CD4-positive, alpha-beta T cell treated with Interleukin-6 for 4 hours (primary cell): ENCODE measurements at places on chromosomes 3 and 15.

DNA sequence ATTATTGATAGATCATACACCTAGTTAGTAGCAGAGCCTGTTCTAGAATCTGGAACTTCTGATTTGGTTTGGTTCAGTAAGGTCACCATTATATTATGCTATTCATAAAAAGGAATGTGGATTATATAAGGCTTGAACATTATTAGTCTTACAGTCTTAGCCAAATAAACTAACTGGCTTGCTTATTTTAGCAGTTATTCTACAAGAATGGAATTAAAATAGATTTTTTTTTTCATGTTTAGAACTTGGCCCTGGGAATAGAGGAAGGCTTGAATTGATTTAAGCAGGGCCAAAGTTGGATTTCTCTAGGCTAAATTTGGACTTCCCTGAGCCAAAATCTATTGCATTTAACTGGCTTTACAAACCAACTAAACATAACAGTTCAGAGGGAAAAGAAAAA, 24.4 kb downstream of the DTWD1 start:
- DNase-seq: no peak

DNA sequence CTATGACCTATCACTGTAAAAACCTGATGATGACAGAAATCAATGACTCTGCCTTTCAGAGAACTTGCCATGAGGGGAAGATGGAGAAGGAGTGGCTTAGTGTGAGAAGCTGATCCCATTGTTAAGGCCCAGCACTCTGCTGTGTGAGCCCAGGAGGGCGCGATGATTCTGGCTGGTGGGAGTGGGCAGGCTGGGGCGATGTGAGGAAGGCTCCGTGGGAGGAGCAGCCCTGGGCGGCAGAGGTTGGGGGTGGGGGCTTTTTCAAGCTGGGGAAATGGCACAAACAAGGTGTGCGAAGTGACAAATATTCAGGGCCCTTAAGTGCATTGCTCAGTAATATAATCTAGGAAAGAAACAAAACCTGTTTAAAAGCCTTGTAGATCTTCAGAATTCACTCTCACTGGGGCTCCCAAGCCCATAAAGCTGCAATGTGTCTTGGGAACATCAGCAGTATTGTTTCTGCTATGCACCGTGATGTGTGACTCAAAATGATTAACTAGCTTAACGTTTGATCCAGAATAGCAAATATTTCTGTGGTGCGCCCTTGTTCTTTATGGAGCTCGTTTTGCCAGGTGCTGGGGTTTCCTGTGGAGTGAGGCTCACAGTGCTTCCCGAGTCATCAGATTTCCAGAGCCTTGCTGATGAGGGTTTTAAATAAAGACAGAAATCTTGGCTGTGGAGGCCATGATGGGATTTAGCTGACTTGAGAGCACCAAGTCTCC, 141.0 kb downstream of the CHDH start:
- DNase-seq: no peak

GRCh38 chr15:51726302-51727073, 11.0 kb downstream of the LYSMD2 start:
- DNase-seq: peak; percentile 65

- DNase-seq: no peak
These were observed 502.9 kb upstream of the THBS1 start for GRCh38 chr15:39078026-39078425.
